ENCODE measurements at places on chromosomes 4 and X. TPM values are rescaled to one million over a fixed set of nuclear protein-coding genes. Genes with fewer than 3 reads are reported as not detected.

DNA sequence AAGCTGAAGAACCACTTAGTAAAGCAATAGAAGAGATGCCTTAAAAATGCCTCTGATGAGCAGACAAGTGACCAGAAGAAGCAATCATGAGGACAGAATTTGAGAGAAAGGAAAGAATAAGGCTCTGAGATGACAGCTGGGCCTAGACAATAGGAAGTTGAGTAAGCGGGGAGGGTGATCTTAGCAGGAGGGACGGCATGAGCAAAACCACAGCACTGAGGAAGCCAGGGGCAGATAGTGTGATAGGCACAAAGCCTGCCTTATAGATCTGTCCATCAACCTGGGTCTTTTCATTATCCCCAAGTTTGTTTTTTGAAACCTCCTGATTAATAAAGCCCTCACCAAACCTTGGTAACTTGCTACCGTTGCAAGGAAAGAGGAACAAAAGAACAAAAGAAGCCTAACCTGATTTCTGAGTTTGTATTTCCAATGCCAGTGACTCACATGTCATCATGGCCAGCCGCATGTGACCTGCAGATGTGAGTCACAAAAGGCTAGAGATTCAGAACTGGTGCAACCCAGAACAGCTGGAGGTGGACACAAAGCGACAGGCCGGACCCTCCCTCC is 55.7 kb upstream of the PPARGC1A start:
- DNase-seq: no peak

DNA sequence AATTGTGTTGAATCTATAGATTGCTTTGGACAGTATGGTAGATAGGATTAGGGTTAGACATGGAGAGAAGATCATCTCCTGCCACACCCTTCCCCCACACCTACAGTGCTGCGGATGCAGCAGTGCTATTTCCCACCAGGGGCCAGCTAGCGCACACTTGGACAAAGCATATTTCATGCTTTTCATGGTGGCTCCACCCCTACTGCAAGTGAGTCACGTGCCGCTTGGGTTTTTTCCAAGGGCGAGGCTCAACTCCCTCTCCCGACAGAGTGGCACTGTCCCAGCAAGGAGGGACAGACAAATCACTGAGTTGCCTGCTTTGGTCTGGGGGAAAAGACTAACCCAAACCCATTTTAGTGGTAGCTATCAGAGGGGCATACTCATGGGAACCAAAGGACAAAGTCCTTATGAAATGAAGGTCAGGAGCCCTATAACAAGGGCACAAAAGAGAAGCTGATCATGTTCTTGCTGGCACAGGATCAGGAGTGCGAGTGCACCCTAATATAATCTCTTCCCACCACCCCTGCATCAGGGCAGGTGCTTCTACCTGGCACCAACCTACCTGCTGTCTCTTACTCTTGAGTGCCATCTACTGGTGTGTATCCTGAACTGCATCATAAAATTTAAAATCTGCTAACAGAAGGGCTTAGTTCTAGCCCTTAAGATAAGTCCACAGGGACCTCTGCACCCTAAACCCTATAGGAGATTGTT is 55.1 kb upstream of the PGAM4 start:
- DNase-seq: no peak

DNA sequence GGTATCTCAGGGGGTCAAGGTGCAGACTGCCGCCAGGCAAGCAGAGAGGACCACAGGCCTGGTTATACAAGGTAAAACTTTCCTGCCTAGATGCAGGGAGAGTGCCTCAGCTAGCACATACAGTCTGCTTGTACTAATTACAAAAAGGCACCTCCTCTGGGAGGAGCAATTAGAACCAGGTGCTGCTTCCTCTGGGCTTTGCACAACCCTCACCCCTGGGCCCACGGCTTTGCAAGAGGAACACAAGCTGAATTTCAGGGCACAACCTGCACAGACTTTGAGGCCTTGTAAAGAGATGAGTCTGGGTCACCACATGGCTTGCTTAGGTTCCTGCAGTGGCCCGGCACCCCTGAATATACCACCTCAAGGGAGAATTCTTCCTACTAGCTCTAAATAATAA is 9.2 kb upstream of the CITED1 start:
- DNase-seq: no peak

The SPP1 gene
- 3.7 TPM for total RNA-seq

The MID1IP1 gene
- total RNA-seq: 31.1 TPM

The HS3ST1 gene
- 3.4 TPM for total RNA-seq

The BMPR1B gene
- total RNA-seq: 21.1 TPM

The SPANXA2 gene
- total RNA-seq: not detected

DNA sequence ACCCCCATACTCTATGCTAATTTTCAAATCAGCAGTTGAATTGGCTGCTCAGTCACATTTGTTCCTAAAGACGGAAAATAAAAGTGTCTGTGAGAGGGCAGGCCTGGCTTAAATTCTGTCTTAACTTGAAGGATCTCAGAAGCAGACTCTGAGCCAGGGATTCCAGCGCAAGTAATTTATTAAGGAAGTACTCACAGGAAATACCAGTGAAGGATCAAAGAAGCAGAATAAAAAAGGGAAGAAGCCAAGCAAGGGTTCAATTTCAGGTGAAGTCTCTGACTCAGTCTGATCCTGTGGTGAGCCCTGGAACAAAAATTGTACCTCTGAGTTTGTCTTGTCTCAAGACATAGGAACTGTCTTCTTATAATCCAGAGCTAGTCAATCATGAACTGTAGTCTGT is 52.2 kb downstream of the IL1RAPL1 start:
- no peak for DNase-seq

DNA sequence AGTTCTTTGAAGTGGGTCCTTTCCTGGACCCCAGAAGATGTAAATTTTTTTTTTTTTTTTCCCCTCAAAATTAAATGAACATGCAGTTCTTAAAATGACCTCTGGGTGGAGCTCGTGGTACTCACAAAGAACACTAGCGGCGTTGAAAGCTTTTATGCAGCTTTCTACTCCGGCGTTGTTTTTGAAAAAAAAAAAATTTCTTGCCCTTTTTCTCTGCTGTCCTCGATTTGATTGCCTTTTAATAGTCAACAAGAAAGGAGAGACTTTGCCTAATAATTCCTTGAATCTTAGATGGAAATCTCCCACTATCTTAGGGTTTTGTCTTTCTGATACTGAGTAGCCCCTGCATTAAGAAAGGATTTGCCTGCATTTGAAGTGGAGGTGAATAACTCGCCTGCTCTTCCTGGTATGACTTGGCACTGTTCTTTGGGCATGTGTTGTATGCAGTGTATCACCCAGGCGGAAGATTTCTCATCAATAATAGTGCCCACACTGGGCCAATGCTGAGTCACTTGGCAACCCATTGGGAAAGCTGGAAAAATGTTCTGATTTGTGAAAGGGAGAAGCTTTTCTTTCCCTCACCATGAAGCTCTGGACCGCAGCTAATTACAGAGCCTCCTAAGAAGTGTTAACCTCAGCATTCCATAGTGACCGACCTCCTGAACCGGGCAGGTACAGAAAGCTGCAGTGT is 104.0 kb downstream of the PHEX start:
- no peak for DNase-seq

DNA sequence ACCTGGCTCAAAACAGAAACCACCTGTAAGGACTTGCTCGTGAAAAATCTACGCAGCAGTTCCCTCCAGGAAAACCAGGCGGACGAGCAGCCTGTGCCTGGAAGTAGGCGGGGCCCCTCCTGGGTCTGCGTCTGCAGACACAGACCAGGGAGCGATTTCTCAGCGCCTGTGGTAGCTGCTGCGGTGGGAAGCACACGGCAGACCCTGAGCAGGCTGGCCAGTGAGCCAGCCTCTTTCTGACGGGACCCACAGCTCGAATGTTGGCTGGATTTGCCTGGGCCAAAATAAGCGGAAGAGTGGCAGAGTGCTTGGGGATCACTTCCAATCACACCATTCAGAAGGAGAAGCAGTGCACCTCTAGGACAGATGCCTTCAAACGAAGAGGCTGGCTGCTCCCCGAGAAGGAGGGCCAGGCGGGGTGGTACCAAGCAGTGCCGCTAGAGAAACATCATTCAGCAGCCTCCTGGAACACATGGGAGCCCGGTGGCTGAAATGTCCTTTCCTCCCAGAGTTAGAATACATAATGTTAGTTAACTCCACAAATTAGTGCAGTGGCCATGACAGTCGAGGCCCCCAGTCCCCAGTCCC is 85.9 kb downstream of the GATB start:
- DNase-seq: peak; percentile 17

GRCh38 chr4:15577508-15577907 is 77.6 kb downstream of the FBXL5 start:
- DNase-seq: no peak

The DGAT2L6 gene
- not detected for total RNA-seq

The NXF2 gene
- total RNA-seq: not detected

The CT45A10 gene
- not detected for total RNA-seq

DNA sequence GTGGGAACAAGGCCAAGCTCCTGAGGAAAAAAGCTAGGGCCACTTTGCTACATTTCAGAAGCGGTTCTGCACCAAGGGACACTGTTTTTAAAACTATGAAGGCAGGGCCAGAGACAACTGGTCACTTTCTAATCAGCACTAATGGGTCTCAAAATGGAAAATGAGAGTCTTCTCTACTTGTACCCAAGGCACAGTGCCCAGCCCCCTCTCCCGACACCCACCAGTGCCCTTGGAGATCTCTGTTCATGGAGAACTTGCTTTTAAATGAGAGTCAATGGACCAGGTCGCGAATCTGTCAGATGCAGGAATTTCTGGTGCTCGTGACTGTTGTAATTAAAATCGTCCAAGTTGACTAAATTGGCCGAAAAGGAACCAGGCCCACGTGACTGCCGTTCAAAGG is 591.6 kb downstream of the BCOR start:
- DNase-seq: no peak

- no peak for DNase-seq
Observed at GRCh38 chr4:87304745-87305432, 17.8 kb downstream of the HSD17B13 start.

DNA sequence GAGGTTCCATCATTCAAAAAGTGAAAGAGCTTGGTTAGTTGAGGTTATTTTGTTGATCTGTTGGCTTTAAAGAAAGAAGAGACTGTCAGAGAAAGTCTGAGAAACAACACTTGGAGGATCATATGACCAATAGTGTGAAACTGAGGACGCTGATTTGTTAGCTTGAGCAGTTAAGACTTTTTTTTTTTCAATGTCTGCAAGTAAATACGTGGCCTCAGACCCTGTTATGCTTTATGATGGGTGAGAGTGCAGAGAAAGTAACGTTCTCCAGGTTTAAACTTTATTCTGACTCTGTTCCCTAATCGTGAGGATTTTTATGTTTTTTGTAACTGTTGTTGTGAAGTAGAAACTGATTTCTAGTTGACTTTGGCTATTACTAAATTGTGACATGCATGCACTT is 45.9 kb downstream of the GAB1 start:
- DNase-seq: no peak
